ENCODE measurements at places on chromosomes 13 and 19.

DNA sequence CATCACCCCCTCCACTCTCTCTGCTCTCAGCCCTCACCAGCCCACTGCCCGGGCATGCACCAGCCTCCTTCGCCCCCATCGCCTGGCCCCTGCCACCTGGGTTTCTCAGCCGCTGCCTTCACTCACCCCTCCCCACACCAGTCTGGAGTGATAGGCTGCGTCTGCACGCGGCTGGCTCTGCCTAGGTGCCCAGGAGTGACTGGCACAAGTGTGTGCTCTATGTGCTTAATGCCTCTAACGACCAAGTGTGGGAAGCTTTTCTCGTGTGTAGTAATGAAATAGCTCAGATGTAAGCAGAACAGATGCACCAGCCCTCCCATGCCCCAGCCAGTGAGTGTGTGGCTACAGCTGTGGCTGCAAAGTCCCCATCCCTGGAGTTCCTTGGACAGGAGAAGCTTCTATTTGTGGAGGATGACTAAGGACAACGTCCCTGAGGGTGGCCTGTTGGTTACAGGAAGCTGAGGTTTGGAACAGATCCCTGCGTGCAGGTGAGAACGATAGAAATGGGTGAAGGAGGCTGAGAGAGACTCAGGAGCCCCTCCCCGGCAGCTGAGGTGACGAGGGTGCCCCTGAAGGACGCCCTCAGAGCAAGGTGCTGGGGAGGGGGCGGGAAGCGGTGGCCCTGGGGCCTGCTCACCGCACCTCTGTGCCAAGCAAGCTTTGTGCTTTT is 35.6 kb downstream of the ATP11A start:
- DNase-seq: no peak

- no peak for DNase-seq
Observed at GRCh38 chr19:19613506-19613905, 5.0 kb downstream of the PBX4 start.

GRCh38 chr13:44197791-44198770 is 175.5 kb upstream of the SERP2 start:
- DNase-seq: no peak

- no peak for DNase-seq
Observed at GRCh38 chr19:45414468-45414867, 8.0 kb downstream of the POLR1G start.

GRCh38 chr19:14439014-14439413 is 5.9 kb downstream of the PKN1 start:
- DNase-seq: no peak

DNA sequence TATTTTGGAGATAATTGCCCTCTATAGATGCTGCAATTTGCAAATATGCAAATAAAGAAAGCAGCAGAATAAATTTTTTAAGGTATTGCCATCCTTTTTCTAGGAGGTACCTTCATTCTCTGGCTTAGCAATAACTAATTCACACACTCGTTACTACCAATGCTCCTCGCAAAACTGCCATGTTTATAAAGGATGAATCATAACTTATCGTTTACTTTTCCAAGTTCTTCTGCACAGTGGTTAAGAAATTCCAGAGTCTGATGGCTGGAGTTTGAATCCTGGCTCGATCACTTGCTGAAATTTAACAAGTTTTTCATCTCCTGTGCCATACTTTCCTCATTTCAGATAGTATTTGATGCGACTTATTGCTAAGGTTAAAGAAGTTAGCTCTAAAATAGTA is 708.6 kb upstream of the KLHL1 start:
- DNase-seq: no peak

DNA sequence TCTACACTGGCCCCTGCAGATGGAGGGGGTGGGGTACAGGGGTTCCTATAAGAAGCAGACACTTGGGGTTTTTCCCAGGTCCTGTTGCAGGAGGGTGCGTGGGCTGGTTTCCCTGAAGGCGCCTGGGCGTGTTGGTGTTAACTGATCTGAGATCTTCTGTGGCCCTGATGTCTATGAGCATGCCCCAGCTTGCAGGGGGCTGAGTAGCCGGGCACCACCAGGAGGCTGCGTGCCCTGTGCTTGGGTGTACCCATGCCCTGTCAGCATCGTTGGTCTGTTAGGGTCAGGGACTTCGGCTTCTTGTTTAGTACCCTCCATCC is 45.3 kb downstream of the CAPN12 start:
- no peak for DNase-seq

GRCh38 chr19:3653865-3654513 is 27.4 kb upstream of the CACTIN start:
- DNase-seq: no peak
